ENCODE measurements at places on chromosomes 5 and 9. TPM values are rescaled to one million over a fixed set of nuclear protein-coding genes. Genes with fewer than 3 reads are reported as not detected.
A peak's percentile ranks its signal among the peaks of the same experiment; 100 is the strongest.

FAM81B gene
- not detected for polyA plus RNA-seq

GRCh38 chr9:8694983-8695588 lies 895.5 kb upstream of the DMAC1 start:
- no peaks in the 10 kb centered on the region for H3K36me3 ChIP-seq
- no peaks in the 10 kb centered on the region for H3K4me1 ChIP-seq
- no peaks in the 10 kb centered on the region for H3K27me3 ChIP-seq
- H3K4me3 ChIP-seq: no peak overlapping the region
- no peak overlapping the region for H3K27ac ChIP-seq

DNA sequence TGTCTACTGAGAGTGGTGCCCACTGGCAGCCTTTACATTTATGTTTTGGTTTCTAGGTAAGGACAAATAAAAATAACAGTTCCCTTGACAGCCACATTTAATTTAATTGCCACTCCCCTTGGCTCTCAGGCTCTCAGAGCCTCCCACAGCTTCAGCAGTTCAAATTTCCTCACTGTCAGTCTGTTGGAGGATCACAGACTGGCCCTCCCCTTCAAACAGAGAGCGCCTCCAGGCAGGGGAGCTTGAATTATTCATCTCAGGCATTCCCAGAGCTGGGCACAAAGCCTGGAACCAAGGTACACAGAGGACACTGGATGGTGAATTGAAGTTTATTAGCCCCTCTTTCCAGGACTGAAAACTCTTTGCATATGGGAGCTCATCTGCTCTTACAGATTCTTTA lies 407.7 kb downstream of the SPOCK1 start:
- no peak overlapping the region for H3K4me3 ChIP-seq
- H3K36me3 ChIP-seq: no peaks in the 10 kb centered on the region
- H3K27me3 ChIP-seq: no peaks in the 10 kb centered on the region
- H3K27ac ChIP-seq: no peak overlapping the region

DNA sequence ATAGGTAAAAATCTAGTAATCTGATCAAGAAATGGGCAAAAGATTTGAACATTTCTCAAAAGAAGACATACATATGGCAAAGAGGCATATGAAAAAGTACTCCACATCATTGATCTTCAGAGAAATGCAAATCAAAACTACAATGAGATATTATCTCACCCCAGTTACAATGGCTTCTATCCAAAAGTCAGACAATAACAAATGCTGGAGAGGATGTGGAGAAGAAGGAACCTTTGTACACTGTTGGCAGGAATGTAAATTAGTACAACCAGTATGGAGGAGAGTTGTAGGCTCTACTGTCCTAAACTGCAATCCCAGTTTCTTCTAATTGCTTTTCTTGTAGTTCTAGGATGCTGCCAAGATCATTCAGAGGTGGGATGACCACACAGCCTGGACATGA lies 193.5 kb upstream of the RFX3 start:
- H3K27ac ChIP-seq: no peak overlapping the region
- no peaks in the 10 kb centered on the region for H3K36me3 ChIP-seq
- no peak for DNase-seq
- H3K4me1 ChIP-seq: no peaks in the 10 kb centered on the region
- H3K27me3 ChIP-seq: peaks cover 18% of the 10 kb centered on the region

GRCh38 chr5:102313912-102314311 lies 17.8 kb upstream of the SLCO4C1 start:
- H3K27ac ChIP-seq: no peak overlapping the region
- no peaks in the 10 kb centered on the region for H3K27me3 ChIP-seq
- no peaks in the 10 kb centered on the region for H3K36me3 ChIP-seq
- no peaks in the 10 kb centered on the region for H3K4me1 ChIP-seq
- no peak for DNase-seq

- H3K36me3 ChIP-seq: no peaks in the 10 kb centered on the region
- H3K27me3 ChIP-seq: peaks cover 9% of the 10 kb centered on the region
- no peak overlapping the region for H3K27ac ChIP-seq
- no peak overlapping the region for H3K4me3 ChIP-seq
- peaks cover 9% of the 10 kb centered on the region for H3K4me1 ChIP-seq
Measured at GRCh38 chr5:140355546-140355945, 4.4 kb upstream of the SLC4A9 start.

DNA sequence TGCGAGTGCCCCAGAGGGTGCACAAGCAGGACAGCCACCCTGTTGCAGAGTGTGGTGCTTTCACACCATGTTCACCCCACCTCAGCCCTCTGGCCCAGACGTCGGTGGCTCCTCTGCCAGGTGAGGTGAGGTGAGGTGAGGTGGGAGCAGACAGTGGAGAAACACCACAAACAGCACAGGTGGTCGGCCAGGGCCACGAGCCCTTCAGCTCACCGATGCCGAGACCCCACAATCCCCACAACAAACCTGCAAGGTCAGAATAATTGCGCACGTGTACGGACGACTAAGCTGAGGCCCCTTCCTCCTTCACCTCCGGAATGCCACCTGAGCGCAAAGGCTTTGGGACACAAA lies 10.5 kb downstream of the BRD3 start:
- H3K36me3 ChIP-seq: no peaks in the 10 kb centered on the region
- no peaks in the 10 kb centered on the region for H3K27me3 ChIP-seq
- no peak overlapping the region for H3K27ac ChIP-seq
- DNase-seq: no peak
- H3K4me1 ChIP-seq: peaks cover 59% of the 10 kb centered on the region

DNA sequence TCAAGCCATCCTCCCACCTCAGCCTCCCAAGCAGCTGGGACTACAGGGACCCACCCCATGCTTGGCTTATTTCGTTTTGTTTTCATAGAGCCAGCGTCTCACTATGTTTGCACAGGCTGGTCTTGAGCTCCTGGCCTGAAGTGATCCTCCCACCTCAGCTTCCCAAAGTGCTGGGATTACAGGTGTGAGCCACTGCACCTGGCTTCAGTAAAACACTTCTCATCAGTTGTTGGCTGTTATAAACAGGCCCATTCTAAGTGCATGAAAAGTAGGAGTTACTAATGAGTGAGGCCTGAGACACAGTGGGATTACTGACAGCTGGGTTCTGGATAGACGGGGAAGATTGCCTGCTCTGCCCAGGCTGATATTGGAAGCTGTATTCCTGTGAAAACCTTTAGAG lies 3.5 kb downstream of the CRB2 start:
- H3K27ac ChIP-seq: peak overlapping the region; percentile 73
- no peaks in the 10 kb centered on the region for H3K27me3 ChIP-seq
- no peak overlapping the region for H3K4me3 ChIP-seq
- H3K4me1 ChIP-seq: peaks cover 22% of the 10 kb centered on the region

GRCh38 chr9:109880276-109881169 lies 100.5 kb downstream of the PALM2AKAP2 start:
- peaks cover 8% of the 10 kb centered on the region for H3K27me3 ChIP-seq
- H3K27ac ChIP-seq: no peak overlapping the region
- H3K4me3 ChIP-seq: no peak overlapping the region
- no peaks in the 10 kb centered on the region for H3K36me3 ChIP-seq

- H3K4me1 ChIP-seq: no peaks in the 10 kb centered on the region
- DNase-seq: no peak
- no peak overlapping the region for H3K27ac ChIP-seq
- no peak overlapping the region for H3K4me3 ChIP-seq
- H3K27me3 ChIP-seq: peaks cover 13% of the 10 kb centered on the region
- H3K36me3 ChIP-seq: no peaks in the 10 kb centered on the region
Measured at GRCh38 chr9:2479056-2479565, 142.5 kb upstream of the VLDLR start.

DNA sequence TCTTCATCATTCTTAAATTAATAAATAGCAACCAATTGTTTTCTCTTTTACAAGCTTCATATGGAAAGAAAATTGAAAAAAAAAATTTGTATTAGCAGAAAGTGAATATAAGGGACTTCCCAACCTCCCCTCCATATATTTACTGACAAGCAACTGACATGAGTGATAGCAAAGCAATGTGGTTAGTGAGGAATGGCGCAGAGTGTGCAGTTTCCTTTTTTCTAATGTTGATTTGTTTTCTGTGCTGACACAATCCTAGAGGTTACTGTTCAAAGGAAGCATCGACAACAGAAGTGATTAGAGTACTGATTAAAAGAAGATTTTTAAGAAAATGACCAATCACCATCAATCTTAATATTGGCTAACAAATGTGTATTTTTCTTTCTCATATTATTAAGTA lies 1.7 kb upstream of the PTGER4 start:
- no peak for DNase-seq
- peaks cover 51% of the 10 kb centered on the region for H3K4me1 ChIP-seq
- no peaks in the 10 kb centered on the region for H3K36me3 ChIP-seq
- peak overlapping the region; percentile 100 for H3K4me3 ChIP-seq

GRCh38 chr5:155270725-155271124 lies 257.2 kb downstream of the KIF4B start:
- no peaks in the 10 kb centered on the region for H3K36me3 ChIP-seq
- H3K4me3 ChIP-seq: no peak overlapping the region

Measured in naive B cell (primary cell).